Psoas muscle (tissue), 8 donors: ENCODE measurements at places on chromosomes 3 and 15. TPM values are rescaled to one million over a fixed set of nuclear protein-coding genes. Genes with fewer than 3 reads are reported as not detected.

SAXO2 gene
- total RNA-seq, result 1.6 TPM

AVEN gene
- total RNA-seq, result 30.3 TPM

TTLL13 gene
- total RNA-seq, result 0.08 TPM

PLXNB1 gene
- 3.2 TPM for total RNA-seq

SLC28A1 gene
- total RNA-seq, result 0.49 TPM

CCR4 gene
- not detected for total RNA-seq

ARNT2 gene
- 2.7 TPM for total RNA-seq

MGLL gene
- total RNA-seq, result 53.7 TPM

UBAP1L gene
- total RNA-seq, result 2.8 TPM

A4GNT gene
- not detected for total RNA-seq

CTSH gene
- 33.8 TPM for total RNA-seq

MCTP2 gene
- total RNA-seq, result 1.1 TPM

SH3BP5 gene
- 29.9 TPM for total RNA-seq

PRSS50 gene
- 0.12 TPM for total RNA-seq

MYLK gene
- 13.7 TPM for total RNA-seq

TOPBP1 gene
- 10.5 TPM for total RNA-seq

MINDY2 gene
- 6.0 TPM for total RNA-seq

SNURF gene
- 26.8 TPM for total RNA-seq

ABI3BP gene
- total RNA-seq, result 23.9 TPM

CPB1 gene
- total RNA-seq, result 6.2 TPM

NTRK3 gene
- total RNA-seq, result 0.61 TPM

DNAJA4 gene
- 263 TPM for total RNA-seq

LRCH3 gene
- 16.9 TPM for total RNA-seq

WDR76 gene
- 0.47 TPM for total RNA-seq

FAM174B gene
- 22.1 TPM for total RNA-seq

MYO5C gene
- total RNA-seq, result 2.2 TPM

CCR3 gene
- total RNA-seq, result 0.49 TPM

GP9 gene
- total RNA-seq, result not detected

CDHR4 gene
- total RNA-seq, result not detected

CIB2 gene
- total RNA-seq, result 18.0 TPM

THPO gene
- 3.0 TPM for total RNA-seq
